ENCODE measurements at places on chromosomes 5 and 9. TPM values are rescaled to one million over a fixed set of nuclear protein-coding genes. Genes with fewer than 3 reads are reported as not detected.

DNA sequence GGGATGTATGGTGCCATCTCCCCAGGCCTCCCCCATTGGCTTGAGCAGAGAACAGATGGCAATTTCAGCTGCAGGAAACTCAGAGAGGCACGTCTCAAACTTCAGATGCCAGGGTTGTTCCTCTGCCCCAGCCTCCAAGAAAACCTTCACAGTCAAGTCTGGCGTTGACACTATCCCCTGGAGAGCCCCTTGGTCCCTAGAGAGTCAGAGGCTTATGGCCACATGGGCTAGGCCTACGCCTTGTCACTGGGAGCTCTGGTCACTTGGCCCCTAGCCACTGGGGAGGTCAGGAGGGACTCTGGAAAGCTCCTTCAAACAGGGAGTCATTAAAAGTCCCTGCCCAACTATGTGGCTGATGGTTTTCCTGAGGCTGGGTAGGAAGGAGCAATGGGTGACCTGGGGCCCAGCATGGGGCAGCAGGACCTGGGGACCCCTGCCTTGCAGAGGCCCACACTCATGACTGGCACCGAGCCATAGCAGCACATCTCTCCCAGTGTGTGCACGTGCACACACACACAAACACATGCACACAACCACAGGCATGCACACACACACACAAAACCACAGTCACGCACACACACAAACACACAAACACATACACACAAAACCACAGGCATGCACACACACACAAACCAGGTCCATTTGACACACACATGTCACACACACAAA is 144.2 kb downstream of the GADD45G start:
- no peak overlapping the region for H3K4me3 ChIP-seq
- H3K27ac ChIP-seq = no peak overlapping the region
- DNase-seq = no peak

DNA sequence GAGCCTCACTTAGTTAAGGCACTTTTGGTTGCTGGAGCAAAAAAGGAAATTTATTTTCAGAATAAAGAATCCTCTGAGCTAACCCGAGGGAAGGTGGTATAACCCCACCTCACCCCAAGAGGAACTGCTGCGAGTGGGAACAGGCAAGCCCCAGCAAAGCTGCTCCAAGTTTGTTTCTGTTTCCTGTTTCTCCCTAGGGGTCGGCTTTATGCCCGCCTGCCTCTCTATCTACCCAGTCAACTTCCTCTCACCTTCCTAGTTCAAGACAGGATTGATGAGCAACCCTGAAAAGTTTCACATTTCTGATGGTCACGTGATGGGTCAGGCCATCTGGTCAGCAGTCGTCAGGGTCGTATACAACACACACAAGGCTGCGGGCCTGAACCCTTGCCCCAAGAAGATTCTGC is 31.1 kb downstream of the TRIO start:
- DNase-seq = no peak
- H3K4me1 ChIP-seq = peaks cover 50% of the 10 kb centered on the region
- H3K27ac ChIP-seq = no peak overlapping the region
- no peaks in the 10 kb centered on the region for H3K36me3 ChIP-seq

DNA sequence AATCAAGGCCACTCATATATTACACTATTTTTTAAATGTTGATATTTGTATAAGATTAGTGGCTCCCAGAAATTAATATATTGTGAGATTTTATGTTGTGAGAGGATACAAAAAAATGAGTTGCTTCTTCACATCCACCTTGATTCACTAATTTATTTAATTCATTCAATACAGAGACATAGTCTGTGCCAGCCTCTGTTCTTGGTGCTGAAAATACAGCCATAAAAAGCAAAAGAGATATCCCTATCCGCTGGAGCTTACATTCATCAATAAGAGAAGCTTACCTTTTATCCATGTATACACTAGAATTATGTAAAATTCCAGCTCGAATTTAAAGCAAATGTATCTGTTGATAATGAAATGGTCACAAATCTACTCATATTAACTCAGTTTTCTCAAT is 92.2 kb upstream of the GABRG2 start:
- H3K36me3 ChIP-seq = no peaks in the 10 kb centered on the region
- H3K4me3 ChIP-seq = no peak overlapping the region
- no peaks in the 10 kb centered on the region for H3K27me3 ChIP-seq
- H3K4me1 ChIP-seq = no peaks in the 10 kb centered on the region

The IRX2 gene
- not detected for total RNA-seq

The PRLR gene
- total RNA-seq = 0.15 TPM

DNA sequence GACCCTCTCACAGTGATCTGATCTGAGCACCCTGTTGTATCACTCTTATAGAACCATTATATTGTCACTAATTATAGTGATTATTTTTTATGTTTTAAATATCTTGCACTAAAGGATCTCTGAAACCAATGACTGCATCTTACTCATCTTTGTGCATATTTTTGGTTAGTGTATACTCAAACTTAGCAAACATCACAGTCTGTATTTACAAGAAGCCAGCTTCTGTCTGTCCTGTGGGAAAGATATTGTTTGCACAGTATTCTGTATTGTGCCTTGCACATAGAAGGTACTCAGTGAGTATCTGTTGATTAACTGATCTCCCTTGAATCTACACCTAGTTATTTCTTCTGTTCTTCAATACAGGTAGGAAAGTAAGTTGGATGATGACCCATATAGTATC is 131.5 kb downstream of the PAM start:
- no peak for DNase-seq
- H3K27ac ChIP-seq = no peak overlapping the region
- H3K4me1 ChIP-seq = peaks cover 41% of the 10 kb centered on the region
- H3K4me3 ChIP-seq = no peak overlapping the region
- H3K36me3 ChIP-seq = no peaks in the 10 kb centered on the region

DNA sequence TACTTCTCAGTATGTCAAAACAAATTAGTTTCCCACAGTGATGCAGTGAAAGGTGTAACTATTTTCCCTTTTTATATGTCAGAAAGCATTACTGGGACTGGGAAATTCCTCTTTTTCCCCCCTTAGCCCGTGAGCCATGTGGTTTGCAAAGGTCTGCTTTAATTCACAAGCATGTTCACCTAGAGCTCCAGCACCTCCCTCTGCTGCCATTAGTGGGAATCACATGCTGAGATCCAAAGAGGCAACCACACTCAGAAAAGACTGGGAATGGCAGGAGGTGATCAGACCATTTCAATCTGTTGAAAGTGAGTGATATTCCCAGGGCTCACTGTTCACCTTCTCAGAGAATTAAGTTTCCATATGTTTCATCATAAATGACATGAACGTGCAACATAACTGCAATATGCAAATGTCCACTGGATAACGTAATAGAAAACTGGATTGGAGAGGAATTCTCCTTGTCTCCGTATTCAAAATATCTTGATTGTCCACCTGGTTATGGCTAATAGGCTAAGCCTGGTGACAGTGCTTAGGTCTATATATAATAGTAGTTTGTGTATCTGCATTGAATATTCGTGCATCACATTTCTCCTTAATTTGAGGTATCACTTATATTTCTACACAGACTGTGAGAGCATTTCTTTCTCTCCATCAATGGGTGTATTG is 703.5 kb upstream of the WWC1 start:
- H3K36me3 ChIP-seq = no peaks in the 10 kb centered on the region
- H3K4me3 ChIP-seq = no peak overlapping the region
- no peak for DNase-seq
- H3K4me1 ChIP-seq = no peaks in the 10 kb centered on the region
- no peaks in the 10 kb centered on the region for H3K27me3 ChIP-seq

The GABRA1 gene
- not detected for total RNA-seq

The RNF183 gene
- total RNA-seq = not detected

DNA sequence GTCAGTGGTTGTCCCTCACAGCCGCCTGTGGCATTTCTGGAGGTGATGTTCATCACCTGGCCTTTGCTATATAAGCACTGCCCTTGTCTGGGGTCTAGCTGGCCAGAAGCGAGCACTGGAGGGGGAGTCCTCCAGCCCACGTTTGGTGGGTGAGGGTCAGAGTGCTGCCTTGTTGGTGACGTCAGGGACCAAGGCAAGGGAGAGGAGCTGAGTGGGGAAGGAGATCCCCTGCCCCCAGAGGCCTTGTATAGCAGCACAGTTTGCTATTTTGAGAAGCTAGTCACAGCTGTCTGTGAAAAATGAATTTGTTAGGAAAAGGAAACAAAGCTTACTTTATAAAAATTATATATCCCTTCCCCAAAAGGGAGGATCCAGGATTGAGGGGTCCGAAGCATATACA is 49.8 kb downstream of the SYK start:
- no peak overlapping the region for H3K27ac ChIP-seq
- H3K4me1 ChIP-seq = no peaks in the 10 kb centered on the region
- H3K4me3 ChIP-seq = no peak overlapping the region
- no peak for DNase-seq

The NUTM2G gene
- not detected for total RNA-seq

DNA sequence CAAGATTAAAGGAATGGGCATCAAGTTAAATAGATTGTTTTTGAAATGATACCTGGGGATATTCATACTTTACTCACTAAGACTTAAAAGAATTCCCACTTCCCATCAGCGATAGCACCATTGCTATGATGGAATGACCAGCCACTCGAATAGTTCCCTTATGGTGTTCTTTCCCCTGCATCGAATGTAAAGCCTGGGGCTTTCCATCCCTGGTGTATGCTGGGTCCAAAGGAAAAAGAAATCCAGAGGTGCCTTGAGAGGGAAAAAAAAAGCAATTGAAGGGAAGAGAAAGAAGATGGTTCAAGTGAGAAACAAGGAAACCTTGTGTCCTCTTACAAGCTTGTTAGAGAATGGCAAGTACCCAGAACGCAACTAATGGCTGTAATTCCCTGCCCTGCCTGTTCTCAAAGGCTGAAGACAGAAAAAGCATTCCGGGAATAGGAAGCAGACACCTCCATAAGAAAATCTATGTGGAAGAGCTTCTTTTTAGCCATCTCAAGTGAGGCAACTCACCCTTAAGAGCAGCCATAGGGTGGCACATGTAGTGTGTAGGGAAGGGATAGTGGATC is 351.1 kb upstream of the DAB2 start:
- H3K27ac ChIP-seq = no peak overlapping the region
- no peak for DNase-seq
- H3K4me3 ChIP-seq = no peak overlapping the region

DNA sequence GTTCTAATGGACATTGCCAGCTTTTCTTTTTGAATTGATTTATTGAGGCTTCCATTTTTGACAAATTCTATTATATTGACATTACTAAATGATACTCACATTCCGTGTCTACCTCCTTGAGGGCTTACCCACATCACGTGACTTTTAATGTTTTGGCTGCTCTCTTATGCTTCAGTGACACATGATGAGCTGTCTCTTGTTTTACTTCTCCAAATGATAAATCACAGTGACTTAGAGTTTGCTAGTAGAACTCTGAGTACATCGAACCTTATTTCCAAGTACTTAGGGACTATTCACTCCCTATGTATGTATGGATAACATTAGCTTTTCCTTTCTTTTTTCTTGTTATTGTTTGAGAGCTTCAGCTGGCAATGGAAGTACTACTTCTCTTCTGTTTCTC is 169.8 kb upstream of the KCNN2 start:
- H3K36me3 ChIP-seq = no peaks in the 10 kb centered on the region
- H3K27me3 ChIP-seq = no peaks in the 10 kb centered on the region
- H3K4me1 ChIP-seq = no peaks in the 10 kb centered on the region
- H3K27ac ChIP-seq = no peak overlapping the region
- H3K4me3 ChIP-seq = no peak overlapping the region

The SH3GL2 gene
- 0.28 TPM for total RNA-seq

DNA sequence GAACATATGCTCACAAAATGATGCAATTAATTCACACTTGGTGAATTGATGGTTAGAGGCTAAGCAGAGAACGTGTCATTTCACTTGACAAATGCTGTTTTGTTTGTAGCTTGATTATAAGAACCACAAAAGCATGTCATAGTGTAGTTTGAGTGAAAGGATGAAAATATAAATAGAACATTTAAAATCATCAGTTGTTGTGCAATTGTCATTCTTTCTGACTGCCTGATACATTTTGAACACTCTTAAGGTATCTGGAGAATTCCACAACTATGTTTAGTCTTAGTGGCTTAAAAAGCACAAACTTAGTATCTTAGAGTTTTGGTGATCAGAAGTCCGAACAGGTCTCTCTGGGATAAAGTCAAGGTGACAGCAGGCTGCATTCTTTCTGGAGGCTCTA is 129.4 kb downstream of the BASP1 start:
- no peak overlapping the region for H3K27ac ChIP-seq
- H3K4me1 ChIP-seq = no peaks in the 10 kb centered on the region
- H3K27me3 ChIP-seq = no peaks in the 10 kb centered on the region
- DNase-seq = no peak
- no peaks in the 10 kb centered on the region for H3K36me3 ChIP-seq
- H3K4me3 ChIP-seq = no peak overlapping the region

DNA sequence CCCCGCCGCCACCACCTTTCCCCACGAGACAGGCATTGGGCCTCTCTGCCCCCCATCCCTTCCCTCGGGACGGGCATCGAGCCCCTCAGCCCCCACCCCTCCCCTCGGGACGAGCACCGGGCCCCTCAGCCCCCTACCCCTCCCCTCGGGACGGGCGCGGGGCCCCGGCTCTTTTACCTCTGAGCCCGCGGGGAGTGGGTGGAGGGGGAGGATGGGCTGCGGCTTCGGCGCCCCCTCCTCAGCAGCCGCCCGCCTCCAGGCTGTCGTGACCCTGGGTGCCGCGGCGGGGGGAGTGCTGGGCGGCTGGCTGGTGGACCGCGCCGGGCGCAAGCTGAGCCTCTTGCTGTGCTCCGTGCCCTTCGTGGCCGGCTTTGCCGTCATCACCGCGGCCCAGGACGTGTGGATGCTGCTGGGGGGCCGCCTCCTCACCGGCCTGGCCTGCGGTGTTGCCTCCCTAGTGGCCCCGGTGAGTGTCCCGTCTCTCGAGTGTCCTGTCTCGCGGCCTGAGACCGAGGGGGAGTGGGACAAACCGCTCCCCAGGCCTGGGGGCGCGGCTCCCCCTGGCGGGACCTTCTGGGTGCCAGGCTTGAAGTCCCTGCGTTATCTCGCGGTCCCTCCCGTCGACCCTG is 791 bp downstream of the SLC2A8 start:
- peak; percentile 61 for DNase-seq
- peak overlapping the region; percentile 96 for H3K4me3 ChIP-seq
- peak overlapping the region; percentile 89 for H3K27ac ChIP-seq
- peaks cover 22% of the 10 kb centered on the region for H3K4me1 ChIP-seq
- no peaks in the 10 kb centered on the region for H3K36me3 ChIP-seq

The MPDZ gene
- total RNA-seq = 57.3 TPM

- no peak overlapping the region for H3K27ac ChIP-seq
- H3K27me3 ChIP-seq = no peaks in the 10 kb centered on the region
- no peaks in the 10 kb centered on the region for H3K4me1 ChIP-seq
- no peak overlapping the region for H3K4me3 ChIP-seq
These were observed 18.7 kb downstream of the ADAMTS13 start for GRCh38 chr9:133440874-133441273.

The WDR38 gene
- total RNA-seq = not detected

DNA sequence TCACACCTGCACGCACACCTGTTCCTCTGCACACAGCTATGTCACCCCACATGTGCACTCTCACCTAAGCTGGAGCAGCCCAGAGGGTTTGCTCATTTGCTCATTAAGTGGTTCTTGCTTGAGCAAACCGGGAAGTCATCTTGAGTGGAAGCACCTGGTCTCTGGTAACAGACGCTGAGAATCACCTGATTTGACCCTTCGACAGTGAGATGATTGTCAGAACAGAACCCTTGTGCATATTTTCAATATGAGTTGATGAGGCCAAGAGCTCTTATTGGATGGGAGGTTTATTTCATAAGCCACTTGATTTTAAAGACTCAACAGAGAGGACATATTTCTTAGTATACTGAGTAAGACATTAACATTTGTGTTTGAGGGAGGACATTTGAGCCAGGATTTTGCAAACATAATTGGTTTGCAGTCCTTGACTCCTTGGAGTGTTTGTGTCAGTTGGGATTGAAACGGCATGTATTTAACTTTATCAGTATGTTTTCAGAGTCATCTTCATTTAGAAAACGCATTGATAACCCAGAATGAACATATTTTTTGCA is 22.1 kb upstream of the LPCAT1 start:
- peak; percentile 26 for DNase-seq
- no peaks in the 10 kb centered on the region for H3K4me1 ChIP-seq

The PAIP1 gene
- 80.3 TPM for total RNA-seq

The DMRT3 gene
- not detected for total RNA-seq

The TMEM215 gene
- total RNA-seq = not detected

The IFNA21 gene
- total RNA-seq = not detected
